ENCODE measurements at places on chromosomes 5 and 9.

- DNase-seq = no peak
Observed at GRCh38 chr5:131156957-131157356, 8.1 kb downstream of the HINT1 start.

GRCh38 chr9:89874351-89875321, 269.8 kb downstream of the GADD45G start:
- peak; percentile 28 for DNase-seq

DNA sequence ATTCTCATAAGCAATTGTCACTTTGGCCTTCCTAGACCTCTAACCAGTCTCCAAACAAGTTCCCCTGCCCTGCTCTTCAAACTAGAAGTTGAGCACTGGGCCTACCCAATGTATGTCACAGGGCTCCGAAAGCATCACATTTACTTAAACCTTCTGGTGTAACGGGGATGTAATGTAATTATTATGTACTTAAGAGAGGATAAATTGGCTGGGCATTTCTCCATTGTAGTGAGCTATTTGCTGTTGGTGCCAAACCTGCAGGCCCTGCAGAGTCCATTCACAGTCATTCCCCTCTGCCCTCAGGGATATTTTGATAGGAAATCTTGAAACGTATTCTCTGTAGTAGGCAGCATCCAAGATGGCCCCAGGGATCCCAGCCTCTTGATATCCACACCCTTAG, 64.2 kb upstream of the GNE start:
- DNase-seq = no peak

GRCh38 chr5:138932171-138932810, 57.2 kb upstream of the LRRTM2 start:
- DNase-seq = no peak

GRCh38 chr9:21465859-21466518, 16.1 kb downstream of the IFNE start:
- DNase-seq = no peak

DNA sequence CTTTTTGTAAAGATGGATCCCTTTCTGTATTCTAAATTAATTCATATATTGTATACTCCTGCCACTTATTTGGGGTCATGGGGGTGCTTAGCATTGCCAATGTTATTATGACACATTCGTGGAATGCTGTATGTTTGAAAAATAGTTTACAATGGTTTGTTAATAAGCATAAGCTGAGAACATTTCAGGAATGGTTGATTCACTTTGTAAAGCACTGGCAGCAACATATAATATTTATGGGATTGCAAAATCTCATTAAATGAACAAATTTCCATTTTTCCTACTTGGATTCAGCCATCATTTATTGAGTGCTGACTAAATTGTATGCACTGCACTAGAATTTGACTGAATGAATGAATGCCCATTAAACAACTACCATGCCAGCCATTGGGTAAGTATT, 215.2 kb upstream of the KLF4 start:
- DNase-seq = no peak

DNA sequence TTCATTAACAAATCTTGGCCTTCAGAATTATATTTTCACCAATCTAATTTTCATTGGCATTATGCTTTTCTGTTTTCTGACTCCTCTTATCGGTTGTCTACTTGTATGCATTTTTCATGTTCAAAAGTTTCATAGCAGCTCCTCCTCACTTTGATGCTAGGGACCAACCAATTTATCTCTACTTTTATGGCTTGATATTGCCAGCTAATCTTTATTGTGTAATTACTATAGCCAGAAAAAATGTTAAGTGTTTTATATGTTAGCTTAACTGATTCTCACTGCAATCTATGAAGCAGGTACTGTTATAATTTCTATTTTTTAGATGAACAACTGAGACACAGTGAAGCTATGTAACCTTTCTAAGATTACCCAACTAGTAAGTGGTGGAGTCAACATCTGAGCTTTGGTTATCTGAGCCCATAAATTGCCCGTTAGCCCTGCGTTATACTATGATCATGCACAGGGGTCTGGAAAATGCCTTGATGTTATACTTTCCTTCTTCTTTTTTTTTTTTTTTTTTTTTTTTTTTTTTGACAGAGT, 34.4 kb upstream of the TNC start:
- no peak for DNase-seq

DNA sequence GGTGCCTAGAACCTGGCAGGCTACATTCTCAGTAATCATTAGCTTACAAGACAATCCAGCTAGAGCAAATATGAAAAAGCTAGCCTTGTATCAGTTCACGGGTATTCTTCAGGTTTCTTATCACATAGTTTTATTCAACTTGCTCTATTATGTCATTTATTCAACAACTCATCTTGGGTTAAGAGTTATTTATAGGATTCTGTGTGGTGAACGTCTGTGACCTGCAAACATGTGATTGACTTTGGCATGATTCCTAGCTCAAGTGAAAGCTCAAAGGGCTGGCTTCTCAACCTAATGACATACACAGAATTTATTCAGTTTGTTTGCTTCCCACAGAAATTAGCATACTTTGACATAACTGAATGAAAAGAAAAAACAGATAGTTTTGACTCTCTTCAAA, 173.1 kb downstream of the PLPPR1 start:
- peak; percentile 29 for DNase-seq

- no peak for DNase-seq
Observed at GRCh38 chr5:8919096-8919495, 626.8 kb downstream of the SEMA5A start.

DNA sequence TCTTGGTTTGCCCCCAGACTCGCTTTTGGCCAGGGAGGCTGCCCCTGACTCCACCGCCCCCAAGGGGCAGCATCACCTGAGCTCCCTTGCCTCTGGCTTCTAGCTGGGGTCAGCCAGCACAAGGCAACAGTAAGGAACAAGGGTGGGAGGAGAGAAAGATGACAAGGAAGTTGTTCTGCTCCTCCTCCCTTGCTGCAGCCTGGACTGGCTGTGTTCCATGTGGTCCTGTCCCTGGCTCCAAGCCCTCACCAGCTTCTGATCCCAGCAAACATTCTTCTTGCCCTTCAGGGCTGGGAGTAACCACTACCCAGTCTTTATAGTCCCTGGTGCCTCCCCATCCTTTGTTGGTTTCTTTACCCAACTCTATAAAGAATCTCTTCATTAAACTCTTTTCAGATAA, 100.3 kb upstream of the SPIN1 start:
- no peak for DNase-seq

DNA sequence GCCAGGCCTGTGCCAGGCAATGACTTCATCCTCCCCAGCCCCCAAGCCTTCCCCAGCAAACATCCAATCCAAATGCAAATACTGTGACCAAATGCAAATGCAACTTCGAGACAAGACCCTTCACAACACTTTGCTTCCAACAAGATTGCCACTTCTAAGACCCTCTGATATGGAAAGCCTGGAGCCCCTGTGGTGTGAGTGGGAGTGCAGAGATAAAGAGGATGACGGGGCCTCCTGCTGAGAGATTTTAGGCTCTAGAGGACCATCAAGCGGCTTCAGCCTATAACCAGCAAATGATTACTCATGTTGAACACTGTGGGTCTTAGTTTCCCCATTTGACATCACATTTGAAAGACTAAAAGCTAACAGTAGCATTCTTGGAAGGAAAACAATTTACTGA, 46.6 kb upstream of the GABRP start:
- DNase-seq = no peak

- DNase-seq = no peak
Observed at GRCh38 chr5:126852841-126853271, 75.9 kb downstream of the LMNB1 start.

DNA sequence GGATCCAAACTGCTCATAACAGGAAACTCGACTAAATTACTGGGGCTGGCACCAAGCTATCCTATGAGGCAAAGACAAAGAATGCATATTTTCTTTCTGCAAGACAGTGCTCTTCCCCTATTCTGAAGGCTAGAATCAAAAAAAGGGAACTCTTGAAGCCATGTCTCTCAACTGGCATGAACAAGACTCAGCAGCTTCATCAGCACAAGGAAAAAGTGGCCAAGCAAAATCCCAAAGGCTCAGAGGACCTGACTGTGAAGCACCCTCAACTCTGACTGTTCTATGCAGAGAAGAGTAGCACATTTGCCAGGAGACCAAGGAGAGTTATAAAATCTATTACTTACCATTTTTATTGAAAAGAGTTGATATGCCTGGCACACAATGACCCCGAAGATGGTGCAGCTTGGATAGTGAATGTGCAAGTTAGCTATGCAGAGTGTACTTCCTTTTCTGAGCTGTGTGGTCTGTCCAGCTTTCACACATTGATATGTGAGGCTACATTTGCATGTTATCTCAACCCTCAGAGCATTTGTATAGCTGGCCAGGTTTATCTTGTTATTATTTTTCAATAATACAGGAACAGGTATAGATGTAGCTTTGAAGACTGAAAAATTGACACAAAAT, 51.0 kb upstream of the FYB1 start:
- DNase-seq = no peak

GRCh38 chr9:78354989-78355388, 58.1 kb downstream of the PSAT1 start:
- no peak for DNase-seq

DNA sequence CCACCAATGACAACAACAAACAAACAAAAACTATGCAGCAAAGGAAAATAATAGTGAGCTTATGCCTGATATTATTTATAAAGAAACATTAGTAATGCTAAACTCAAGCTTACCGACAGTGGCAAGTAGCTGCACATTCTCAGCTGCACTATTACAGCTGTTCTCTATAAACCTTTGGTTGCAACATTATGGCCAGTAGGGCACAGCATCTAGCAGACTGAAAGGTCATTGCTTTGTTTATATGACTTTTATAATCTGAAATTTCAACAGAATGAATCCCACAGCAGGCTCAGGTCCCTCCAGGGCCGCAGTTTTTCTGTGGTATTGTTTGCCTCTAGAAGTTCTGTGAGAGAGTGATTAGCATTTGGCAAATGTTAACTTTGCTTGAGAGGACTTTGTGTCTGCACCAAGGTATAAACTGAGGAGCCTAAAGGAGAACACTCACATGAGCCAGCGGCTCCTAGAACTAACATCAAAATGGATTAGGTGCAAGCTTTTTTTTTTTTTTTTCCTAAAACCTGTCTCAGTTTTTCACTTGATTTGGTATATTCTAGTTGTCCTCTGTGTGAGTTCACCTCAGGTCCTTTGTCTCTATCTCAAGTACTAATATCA, 58.3 kb downstream of the IZUMO3 start:
- DNase-seq = no peak
